ENCODE measurements at places on chromosomes 16 and 17.

GRCh38 chr17:27247071-27247957, 46.6 kb upstream of the WSB1 start:
- DNase-seq: no peak

DNA sequence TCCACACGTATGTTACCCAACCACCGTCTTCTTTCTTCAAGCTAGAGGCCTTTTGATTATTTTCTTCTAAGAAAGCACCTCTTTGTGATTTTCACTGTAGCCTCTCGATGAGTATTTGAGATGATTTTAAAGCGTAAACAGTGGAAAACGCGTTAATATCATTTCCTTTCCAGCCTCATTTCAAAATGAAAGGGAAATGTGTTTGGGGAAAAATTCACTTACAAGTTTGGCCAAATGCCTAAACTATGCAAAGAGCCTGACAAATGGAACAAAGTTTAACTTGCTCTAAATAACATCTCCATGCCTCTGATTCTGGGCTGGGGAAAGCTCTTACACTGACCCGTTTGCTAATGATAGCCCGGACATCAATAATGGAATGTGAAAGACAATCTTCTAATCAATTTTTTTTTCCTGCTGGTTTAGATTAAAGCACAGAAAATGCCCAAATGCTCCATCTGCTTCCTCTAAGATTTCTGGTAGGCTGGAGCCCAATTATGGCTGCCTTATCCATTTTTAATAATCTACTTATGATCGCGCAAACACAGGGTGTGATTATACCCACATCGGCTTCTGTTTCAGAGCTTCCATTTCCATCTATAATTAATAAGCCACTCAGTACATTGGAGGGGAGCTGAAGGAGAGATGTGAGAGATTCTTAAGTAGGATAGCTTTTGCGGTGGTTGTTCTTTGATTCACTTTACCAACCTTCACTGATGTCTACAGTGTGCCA, 43.5 kb downstream of the HS3ST2 start:
- DNase-seq: no peak

DNA sequence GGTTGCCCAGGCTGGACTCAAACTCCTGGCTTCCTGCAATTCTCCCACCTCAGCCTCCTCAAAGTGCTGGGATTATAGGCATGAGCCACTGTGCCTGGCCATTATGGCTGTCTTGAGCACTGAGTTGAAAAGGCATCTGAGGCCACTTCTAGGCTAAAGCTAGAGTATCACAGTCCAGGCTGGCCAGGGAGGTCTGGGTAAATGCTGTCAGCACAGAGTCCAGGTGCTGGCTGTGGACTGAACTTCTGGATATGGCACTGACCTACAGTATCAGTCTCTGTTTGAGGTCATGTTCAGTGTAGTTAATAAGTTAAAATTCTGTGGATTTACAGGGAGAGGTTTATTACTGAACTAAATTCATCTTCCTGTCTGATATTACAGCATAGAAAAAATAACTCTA, 222.5 kb upstream of the TOM1L1 start:
- no peak for DNase-seq

- no peak for DNase-seq
These were observed 84.4 kb upstream of the GPRC5B start for GRCh38 chr16:19968891-19969683.

DNA sequence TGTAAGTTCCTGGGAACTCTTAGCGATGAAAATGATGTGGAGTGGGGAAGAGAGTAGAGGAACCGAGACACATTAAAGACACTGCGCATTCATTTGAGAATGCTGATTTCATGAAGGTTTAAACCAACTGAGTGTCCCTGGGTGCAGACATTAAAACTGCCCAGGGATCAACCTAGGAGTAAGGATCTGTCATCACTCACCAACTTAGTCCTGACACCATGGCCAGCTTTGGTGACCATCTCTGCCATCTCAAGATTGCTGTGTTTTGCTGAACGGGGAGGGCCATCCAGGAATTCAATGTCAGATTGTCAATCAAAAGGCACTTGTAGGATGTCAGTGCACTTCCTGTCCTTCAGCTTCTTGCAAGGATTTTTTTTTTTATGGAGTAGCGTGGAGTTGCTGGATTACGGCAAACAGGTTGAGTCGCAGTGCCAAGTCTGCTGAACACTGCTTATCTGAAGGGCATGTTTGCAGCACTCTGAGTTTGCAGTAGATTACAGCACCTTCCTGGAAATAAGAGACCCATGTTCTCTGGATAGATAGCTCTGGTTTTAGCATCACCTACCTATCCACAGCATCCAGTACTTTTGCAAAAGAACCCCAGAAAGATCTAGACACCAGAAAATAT, 258.1 kb upstream of the IRX3 start:
- DNase-seq: no peak

GRCh38 chr17:74840989-74841666, 18.6 kb downstream of the GRIN2C start:
- no peak for DNase-seq

Data from non-pigmented ciliary epithelial cell (primary cell).